ENCODE measurements at places on chromosomes 13 and 19.

DNA sequence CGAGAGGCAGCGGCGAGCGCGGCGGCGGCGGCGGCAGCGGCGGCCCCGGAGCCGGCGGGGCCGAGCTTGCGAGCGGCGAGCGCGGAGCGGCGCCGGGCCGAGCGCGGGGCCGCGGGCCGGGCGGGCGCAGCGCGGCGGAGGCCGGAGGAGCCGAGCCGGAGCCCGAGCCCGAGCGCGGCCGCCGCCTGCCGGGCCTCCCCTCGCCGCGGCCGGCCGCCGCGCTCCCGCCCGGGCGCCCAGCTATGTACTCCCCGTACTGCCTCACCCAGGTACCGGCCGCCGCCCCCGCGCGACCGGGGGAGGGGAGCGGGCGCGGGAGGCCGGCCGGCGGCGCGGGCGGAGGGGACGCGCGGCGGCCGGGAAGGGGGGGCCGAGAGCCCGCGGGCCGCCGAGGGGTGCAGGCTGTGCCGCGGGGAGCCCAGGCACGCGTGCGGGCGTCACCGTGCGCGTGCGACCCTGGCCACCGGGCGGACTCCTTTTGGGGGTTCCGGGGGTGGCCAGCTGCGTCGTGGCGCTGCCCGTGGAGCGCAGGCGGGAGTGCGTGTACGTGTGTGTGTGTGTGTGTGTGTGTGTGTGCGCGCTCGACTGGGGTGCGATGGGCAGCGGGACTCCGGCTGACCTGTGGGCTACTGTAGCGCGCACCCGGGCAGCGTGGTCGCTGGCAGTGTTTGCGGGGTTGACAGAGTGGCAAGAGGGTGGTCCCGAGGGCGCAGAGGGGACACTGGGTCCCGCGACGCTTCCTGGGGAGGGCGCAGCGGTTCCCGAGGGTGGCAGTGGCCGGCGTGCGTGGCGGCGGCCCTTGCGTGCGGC is 526 bp downstream of the NFIX start:
- DNase-seq: no peak

DNA sequence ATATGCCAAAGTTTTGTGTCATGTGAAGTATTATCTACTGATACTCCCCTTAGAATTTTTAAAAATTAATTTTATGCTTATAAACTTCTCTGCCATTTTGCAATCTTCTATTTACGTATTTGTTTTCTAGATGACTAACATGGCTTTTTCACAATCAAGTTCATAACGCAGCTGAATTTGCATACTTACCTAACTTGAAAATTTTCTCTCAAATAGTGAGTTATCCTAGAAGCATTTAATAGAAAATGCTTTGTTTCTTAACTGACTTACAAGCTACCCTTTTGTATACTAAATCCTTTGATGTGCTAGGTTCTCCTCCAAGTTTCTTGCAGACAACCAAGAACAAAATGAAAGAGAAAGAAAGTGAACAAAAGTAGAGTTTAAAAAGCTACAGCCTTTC is 683.5 kb downstream of the LIG4 start:
- no peak for DNase-seq

- peak; percentile 16 for DNase-seq
Observed at GRCh38 chr19:54431255-54431838, 16.1 kb downstream of the TTYH1 start.

- DNase-seq: no peak
Observed at GRCh38 chr13:48319531-48320398, 16.2 kb downstream of the RB1 start.

Data from brain microvascular endothelial cell (primary cell).